ENCODE measurements at places on chromosomes 1 and 21.
A peak's percentile ranks its signal among the peaks of the same experiment; 100 is the strongest.

GRCh38 chr1:11062965-11063401 is 3.2 kb upstream of the SRM start:
- no peak for DNase-seq

GRCh38 chr1:166924823-166925541 is 48.9 kb upstream of the TADA1 start:
- DNase-seq = no peak

- DNase-seq = no peak
Measured at GRCh38 chr1:234699795-234700665, 90.1 kb upstream of the IRF2BP2 start.

DNA sequence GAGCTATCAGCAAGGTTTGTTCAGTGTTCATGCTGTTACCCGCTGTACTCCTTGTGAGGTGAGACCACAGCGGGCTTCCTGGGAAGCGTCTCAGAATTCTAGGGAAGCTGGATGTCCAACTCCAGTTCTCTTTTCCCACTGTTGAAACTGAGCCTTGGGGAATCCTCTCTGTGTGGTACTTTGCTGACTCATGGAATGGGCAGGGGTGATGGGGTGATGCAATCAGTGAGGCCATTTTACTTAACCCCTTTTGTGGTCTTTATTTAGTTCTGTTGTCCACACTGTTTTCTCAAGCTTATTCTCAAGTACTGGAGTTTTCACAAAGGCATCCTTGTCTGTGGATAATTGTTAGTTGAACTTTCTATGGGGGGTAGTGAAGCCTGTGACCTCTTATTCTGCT is 42.6 kb downstream of the ACKR1 start:
- DNase-seq = no peak

DNA sequence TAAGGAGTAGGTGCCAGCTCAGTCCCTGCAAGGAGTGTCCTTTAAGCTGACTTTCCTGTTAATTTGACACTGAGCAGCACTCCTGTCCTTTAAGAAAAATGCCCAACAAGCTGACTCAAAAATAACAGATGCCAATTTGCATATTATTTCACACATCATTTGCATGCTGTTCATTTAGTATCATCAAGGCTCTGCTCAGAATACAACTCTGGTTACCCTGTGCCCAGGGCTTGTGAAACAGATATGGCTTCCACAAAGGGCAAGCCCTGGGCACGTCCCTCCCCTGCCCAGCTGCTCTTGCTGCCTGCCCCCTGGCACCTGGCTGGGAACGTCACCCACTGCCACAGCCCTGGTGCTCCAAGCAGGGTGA is 10.3 kb downstream of the KCNN3 start:
- DNase-seq = no peak

DNA sequence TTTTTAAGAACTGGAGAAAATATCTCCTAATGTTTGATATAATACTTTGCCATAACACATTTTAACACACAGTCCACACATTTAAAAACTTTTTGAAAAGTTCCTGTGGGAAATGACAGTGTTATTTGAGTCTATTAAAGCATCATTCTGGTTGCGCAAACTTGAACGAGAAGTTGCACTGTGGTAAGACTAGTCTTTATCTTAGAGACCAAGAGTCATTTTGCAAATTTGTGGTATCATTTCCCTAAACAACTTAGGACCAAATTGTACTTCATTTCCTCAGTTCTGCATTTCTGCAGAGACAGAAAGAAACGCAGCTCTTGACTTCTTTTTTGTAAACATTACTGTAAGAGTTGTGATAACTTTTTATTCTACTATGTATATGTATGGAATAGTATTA is at the start of gene RGS18:
Gene RGS18, plus strand, starts transcription at position 282 of the 400 bp plus-strand sequence. CDS start 176 bp downstream, outside the sequence.
- peak; percentile 48 for DNase-seq

DNA sequence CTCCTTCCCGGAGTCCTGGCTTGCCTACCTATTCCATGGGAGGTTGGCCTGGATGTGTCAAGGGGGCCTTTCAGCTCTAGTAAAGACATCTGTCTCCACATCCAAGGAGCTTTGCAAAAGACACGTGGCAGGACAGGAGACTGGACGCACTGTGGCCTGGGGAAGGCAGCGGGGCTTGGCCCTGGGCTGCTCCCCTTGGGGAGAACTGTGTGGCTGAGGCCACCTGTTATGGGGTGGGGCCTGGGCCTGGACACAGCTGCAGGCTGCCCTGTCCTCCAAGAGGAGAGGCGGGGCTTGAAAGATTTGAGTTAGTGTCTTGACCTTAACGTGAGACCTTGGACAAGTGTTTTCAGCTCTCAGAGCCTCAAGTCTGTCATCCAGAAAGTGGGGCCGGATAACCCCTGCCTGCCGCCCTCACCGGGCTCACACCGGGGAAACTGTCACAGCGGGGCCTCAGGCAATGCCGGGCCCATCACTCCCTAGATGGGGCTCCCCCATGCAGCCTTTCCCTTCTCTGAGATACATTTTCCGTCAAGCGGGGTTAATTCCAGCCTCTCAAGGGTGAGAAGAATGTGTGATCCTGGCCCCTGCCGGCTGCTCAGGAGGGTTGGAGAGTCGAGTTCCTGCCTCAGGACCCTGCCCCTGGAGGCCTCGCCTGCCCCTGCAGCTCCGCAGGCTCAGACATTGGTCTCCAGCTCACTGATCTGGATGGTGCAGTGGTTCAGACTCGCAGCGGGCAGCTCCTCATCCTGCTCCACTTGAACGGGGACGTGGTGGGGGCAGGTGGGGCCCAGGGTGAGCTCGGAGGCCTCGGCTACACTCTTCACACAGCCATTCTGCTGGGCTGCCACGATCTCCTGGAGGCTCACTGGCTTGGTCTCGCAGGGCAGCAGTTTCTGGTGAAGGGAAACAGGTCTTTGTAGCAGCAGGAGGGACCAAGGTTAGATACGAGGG is 25.6 kb downstream of the PODN start:
- no peak for DNase-seq

GRCh38 chr1:3065797-3066196 is 3.2 kb upstream of the PRDM16 start:
- DNase-seq = no peak

DNA sequence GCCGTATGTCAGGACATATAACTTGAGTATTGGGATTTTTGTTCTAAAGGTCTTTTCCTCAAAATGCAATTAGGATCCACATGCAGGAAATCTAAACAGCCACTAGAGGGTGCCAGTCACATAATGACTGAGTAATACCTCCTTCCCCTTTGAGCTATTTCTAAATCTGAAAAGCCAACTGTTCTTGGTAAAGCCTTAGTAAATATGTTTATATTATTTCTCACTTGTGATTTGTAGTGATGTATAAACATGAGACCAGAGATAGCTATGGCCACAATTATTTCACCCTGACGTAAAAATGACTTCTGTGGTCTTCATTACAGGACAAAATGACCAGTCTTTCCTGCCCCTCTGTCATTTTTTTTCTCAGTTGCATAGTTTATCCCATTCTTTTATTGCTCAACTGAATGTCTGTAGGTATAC is 41.0 kb upstream of the DR1 start:
- DNase-seq = peak; percentile 60

DNA sequence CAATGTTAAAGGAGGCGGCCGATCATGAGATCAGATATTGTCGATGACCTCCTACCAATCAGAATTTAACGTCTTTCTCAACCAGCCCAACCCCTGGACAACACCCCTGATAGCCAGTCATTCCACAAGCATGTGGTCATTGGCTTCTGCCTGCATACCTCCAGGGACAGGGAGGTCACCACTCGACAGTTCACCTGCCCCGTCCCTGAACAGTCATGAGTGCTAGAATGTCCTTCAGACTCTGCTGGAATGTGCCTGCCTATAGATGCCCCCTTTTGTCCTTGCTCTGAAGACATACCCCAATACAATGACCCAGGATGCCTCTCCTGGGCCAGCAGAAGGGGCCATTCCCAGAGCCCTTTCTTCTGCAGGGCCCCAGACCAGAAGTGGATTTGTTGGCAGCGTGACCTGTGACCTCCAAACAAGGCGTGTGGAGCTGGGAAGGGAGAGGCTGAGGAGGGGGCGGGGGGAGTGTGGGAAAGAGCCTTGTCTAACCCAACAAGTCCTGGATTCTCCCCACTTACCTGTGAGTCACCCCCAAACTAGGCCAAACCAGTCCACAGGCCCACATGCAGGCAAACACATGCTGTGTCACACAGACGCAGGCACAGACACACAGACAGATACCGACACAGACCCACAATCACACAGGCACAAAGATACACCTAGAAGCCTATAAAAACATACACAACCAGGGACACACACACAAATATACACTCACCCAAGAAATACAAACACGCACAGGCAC is 2.2 kb downstream of the CRYBG2 start:
- no peak for DNase-seq

GRCh38 chr1:201709564-201710295 is 119.2 kb upstream of the IPO9 start:
- peak; percentile 41 for DNase-seq

DNA sequence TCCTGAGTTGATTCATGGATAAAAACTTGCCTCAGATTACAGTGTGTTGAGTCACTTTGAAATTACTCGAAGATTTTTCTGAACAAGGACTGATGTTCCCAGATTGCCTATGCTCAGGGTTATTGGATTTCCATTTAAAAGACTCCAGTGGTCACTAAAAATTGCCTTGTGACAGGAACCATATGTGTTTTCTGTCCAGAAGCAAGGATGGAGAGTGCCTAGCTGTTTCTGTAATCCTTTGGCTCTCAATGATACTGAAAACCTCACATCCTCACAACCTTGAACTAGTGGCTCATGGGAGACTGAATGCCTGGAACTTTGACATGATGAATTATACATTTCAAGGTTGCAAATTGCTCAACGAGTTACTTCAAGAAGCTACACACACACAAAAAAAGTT is 1271.8 kb downstream of the BRINP3 start:
- no peak for DNase-seq

DNA sequence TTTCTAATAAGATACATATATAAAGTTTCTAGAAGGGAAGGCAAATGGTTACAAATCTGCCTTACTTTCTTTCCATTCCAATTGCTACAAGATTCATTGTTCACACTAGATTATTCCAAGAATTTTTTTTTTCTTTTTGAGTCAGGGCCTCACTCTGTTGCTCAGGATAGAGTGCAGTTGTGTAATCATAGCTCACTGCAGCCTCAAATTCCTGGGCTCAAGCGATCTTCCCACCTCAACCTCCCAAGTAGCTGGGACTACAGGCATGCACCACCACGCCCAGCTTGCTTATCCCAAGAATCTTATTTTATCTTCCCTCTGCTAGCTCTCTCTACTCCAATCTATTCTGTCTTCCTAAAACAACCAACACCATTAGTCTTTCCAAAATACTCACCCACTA is 81.8 kb downstream of the KIAA0319L start:
- DNase-seq = no peak

- no peak for DNase-seq
Measured at GRCh38 chr1:154845174-154845573, 24.9 kb downstream of the KCNN3 start.

DNA sequence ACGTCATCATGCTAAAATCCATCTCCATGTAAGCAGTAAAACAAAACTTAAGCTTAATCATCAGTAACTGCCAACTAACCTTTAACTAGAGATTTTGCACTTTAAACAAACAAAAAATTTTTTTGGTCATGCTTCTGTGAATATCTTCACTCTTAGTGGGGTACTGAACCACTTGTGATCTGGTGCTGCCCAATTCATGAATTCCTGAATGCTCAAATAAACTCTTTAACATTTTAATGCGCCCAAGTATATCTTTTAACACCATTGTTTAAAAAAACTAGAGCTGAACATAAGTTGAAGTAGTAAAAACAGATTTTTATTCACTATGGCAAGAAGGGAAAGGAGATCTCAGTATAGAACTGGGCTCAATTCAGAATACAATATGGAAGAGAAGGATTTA is 196.9 kb upstream of the USP24 start:
- DNase-seq = no peak

GRCh38 chr1:935751-936231 is 12.1 kb downstream of the SAMD11 start:
- DNase-seq = no peak

DNA sequence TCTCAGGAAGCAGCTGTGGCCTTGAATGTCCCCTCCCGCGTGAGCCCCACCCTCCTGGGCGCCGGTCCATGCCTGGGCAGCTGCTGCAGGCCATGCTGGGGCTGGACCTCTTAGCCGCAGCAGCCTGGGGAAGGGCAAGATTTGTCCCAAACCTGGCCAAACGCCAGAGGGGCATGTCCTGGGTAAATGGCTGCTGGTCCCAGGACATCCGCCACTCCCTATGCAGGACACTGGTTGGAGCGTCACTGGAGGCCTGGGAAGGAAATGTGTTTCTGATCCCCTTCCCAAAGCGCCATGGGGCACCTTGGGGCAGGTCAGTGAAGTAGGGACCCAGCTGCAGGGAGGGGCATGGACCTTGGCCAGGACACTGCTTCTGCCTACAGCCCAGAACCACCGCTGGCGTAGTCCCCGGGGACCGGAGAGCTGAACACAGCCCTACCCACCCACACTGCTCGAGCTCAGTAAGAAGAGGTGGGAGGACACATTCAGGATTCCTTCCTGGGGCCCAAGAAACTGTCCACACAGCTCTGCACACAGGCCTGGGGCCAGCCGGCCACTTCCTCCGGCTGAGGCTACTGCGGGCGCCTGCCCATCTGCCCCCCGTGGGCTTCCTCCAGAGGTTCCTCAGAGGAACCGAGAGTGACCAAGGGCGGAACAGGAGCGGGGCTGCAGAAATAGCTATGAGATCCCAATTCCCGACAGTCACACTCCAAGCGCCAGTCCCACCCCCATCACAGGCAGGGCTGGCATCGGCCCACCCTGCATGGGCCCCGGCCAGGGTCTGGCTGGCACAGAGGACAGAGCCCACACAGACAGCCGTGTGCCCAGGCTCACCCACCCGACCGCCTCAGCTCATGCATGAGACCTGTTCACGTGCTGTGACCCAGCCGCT is 10.8 kb upstream of the PLEKHG5 start:
- no peak for DNase-seq

GRCh38 chr1:86429122-86429725 is 5.3 kb downstream of the CLCA2 start:
- no peak for DNase-seq

- no peak for DNase-seq
Measured at GRCh38 chr1:10216090-10216749, 5.8 kb downstream of the KIF1B start.

DNA sequence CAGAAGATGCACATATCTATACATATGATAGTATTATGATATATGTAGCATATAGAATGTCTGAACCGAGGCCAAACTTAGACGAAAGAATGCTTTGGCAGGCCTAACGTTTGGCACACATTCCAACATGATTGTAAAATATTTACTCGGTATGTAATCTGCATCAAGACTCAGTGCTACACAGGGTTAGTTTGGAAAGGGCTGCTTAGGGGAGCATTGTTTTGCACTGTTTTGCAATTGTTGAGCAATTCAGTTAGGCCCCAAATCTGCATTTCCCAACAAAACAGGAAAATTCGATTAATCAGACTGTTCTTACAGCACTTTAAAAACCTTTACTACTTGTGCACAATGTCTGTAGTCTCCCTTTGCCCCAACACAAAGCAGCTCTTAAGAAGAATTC is 216.0 kb upstream of the NEGR1 start:
- no peak for DNase-seq

Data from CD4-positive, alpha-beta T cell (primary cell).